CD4-positive, alpha-beta T cell (primary cell): ENCODE measurements at places on chromosomes 5 and 9.

GRCh38 chr5:168916852-168917251, 337.7 kb upstream of the PANK3 start:
- no peak overlapping the region for H3K4me3 ChIP-seq
- no peaks in the 10 kb centered on the region for H3K4me1 ChIP-seq
- H3K27me3 ChIP-seq = peaks cover 25% of the 10 kb centered on the region
- H3K36me3 ChIP-seq = no peaks in the 10 kb centered on the region

GRCh38 chr9:107102011-107102410, 181.1 kb upstream of the RAD23B start:
- H3K4me1 ChIP-seq = no peaks in the 10 kb centered on the region
- no peaks in the 10 kb centered on the region for H3K36me3 ChIP-seq
- H3K27me3 ChIP-seq = no peaks in the 10 kb centered on the region
- H3K27ac ChIP-seq = no peak overlapping the region

DNA sequence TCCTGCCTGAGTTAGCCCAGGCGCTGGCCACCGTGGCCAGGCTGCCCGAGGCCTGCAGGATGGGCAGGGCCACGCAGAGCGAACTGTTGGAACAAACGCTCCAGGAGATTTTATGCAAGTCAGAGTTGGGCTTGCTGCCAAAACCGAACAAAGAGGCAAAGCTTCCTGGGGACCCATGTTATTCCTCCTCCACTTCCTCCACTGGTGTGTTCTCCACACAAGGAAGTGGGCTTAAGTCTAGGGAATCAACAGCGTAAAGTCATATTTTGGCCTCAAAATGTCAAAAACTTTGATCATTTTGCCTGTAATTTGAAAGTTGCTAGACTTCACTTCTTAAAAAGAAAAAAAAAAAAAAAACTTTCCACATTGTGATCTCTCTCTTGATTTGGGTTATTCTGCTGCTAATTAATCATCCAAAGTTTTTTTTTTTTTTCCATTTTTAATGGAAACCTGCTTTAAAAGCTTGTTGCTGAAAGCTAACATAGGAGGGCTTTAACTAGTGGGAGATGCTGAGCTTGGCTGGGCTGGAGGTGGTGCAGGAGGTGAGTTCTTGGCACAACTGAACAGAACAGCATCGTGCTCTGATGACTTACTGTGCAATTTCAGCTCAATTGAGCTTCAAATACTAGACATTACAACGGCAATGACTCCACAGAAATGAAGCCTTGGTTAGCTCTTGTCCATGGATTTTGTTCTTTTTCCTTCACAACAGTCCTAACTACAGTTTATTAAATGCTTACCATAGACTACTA, 73.0 kb downstream of the PTPDC1 start:
- H3K36me3 ChIP-seq = no peaks in the 10 kb centered on the region
- H3K27ac ChIP-seq = no peak overlapping the region
- H3K27me3 ChIP-seq = no peaks in the 10 kb centered on the region
- peaks cover 14% of the 10 kb centered on the region for H3K4me1 ChIP-seq

DNA sequence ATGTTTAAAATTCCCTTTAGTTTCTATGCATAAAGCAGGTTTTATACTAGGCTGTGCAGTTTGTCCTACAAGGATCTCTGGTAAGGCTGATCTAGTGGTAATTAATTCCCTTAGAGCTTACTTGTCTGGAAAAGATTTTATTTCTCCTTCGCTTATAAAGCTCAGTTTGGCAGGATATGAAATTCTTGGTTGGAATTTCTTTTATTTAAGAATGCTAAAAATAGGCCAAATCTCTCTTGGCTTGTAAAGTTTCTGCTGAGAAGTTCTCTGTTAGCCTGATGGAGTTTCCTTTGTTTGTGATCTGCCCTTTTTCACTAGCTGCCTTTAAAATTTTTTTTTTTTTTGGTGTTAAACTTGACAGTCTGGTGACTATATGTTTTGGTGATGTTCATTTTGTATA, 237.1 kb upstream of the TLE4 start:
- no peaks in the 10 kb centered on the region for H3K27me3 ChIP-seq
- H3K27ac ChIP-seq = no peak overlapping the region
- no peak for DNase-seq
- no peaks in the 10 kb centered on the region for H3K36me3 ChIP-seq
- H3K4me1 ChIP-seq = no peaks in the 10 kb centered on the region

GRCh38 chr5:143245929-143246561, 157.4 kb downstream of the NR3C1 start:
- H3K27ac ChIP-seq = no peak overlapping the region
- H3K36me3 ChIP-seq = no peaks in the 10 kb centered on the region
- H3K4me3 ChIP-seq = no peak overlapping the region
- no peaks in the 10 kb centered on the region for H3K27me3 ChIP-seq
- no peak for DNase-seq
- no peaks in the 10 kb centered on the region for H3K4me1 ChIP-seq

- H3K4me1 ChIP-seq = no peaks in the 10 kb centered on the region
- DNase-seq = no peak
- H3K36me3 ChIP-seq = peaks cover 3% of the 10 kb centered on the region
- H3K27me3 ChIP-seq = no peaks in the 10 kb centered on the region
- no peak overlapping the region for H3K27ac ChIP-seq
- no peak overlapping the region for H3K4me3 ChIP-seq
Measured at GRCh38 chr5:126433701-126434100, 10.5 kb downstream of the GRAMD2B start.

- H3K36me3 ChIP-seq = no peaks in the 10 kb centered on the region
- no peak overlapping the region for H3K27ac ChIP-seq
- H3K27me3 ChIP-seq = peaks cover 4% of the 10 kb centered on the region
- no peak for DNase-seq
Measured at GRCh38 chr9:138062196-138062595, 184.6 kb downstream of the CACNA1B start.

DNA sequence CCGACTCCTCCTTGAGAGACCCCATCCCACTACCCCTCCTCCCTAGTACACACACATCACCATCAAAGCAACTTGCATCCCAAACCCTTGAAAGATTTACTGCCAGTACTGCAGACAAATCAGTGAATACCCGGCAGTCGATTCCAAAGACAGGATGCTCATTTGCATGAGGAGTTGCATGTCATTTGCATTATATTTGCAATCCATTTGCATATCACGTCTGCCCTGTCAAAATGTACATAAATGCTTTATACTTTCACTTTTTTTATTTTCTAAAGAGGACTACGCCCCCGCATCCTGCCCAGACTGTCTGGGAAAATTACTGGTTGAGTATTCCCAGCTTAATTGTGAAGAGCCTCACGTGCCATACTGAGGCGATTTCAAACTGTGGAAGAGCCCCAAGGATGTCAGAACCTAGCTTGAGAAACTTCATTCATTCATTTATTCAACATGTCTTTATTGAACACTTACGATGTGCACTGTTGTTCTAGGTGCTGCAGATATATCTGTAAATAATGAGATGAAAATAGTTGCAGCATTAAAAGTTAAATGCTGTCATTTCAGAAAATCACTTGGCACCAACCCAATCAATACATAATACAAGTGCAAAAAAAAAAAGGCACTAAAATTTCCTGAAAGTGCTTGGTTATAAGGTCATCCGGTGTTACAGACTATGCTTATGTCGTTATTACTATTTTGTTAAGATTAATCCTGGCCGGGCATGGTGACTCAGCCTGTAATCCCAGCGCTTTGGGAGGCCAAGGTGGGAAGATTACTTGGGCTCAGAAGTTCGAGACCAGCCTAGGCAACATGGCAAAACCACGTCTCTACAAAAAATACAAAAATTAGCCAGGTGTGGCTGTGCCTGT, 17.2 kb upstream of the SIL1 start:
- no peak overlapping the region for H3K4me3 ChIP-seq
- no peak for DNase-seq
- H3K27me3 ChIP-seq = no peaks in the 10 kb centered on the region
- H3K27ac ChIP-seq = no peak overlapping the region
- no peaks in the 10 kb centered on the region for H3K4me1 ChIP-seq

GRCh38 chr5:107319901-107320300, 350.8 kb downstream of the EFNA5 start:
- H3K27ac ChIP-seq = no peak overlapping the region
- H3K36me3 ChIP-seq = no peaks in the 10 kb centered on the region
- H3K4me3 ChIP-seq = no peak overlapping the region
- no peaks in the 10 kb centered on the region for H3K27me3 ChIP-seq

DNA sequence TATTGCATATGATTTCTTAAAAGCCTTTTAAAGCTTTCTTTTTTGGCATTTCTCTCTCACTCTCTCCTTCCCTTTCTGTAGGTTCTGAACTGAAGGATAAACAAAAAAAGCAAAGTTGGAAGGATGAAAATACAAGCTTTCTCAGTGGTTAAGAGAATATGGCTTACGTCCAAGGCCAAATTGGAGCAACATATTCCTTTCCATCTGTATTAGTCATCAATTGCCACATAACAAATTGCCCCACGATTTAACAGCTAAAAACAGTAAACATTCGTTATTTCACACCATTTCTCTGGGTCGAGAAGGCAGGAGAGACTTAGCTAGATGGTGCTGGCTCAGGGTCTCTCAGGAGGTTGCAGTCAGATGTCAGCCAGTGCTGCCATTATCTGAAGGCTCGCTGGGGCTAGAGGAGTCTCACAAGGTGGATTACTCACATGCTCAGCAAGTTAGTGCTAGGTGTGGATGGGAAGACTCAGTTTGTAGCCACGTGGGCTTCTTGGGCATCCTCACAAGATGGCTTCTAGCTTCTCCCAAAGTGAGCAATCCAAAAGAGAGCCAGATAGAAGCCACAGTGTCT, 2.0 kb upstream of the ROR2 start:
- peaks cover 37% of the 10 kb centered on the region for H3K27me3 ChIP-seq
- H3K36me3 ChIP-seq = no peaks in the 10 kb centered on the region
- H3K4me1 ChIP-seq = peaks cover 14% of the 10 kb centered on the region
- H3K4me3 ChIP-seq = no peak overlapping the region

DNA sequence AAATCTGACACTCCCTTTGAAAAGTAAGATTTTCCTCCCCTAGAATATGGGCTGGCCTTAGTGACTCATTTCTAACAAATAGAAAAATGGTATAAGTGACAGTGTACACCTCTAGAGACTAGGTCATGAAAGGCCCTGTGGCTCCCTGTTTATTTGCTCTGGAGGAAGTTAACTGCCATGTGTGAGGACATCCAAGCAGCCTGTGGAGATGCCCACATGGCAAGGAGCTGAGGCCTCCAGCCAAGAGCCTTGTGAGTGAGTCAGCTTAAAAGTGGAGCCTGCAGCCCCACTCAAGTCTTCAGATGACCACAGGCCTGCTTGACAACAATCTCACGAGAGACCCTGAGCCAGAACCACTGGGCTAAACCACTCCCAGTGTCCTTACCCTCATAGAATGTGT, 128.1 kb upstream of the LHFPL2 start:
- H3K4me3 ChIP-seq = no peak overlapping the region
- H3K36me3 ChIP-seq = peaks cover 5% of the 10 kb centered on the region
- H3K4me1 ChIP-seq = no peaks in the 10 kb centered on the region
- no peaks in the 10 kb centered on the region for H3K27me3 ChIP-seq

DNA sequence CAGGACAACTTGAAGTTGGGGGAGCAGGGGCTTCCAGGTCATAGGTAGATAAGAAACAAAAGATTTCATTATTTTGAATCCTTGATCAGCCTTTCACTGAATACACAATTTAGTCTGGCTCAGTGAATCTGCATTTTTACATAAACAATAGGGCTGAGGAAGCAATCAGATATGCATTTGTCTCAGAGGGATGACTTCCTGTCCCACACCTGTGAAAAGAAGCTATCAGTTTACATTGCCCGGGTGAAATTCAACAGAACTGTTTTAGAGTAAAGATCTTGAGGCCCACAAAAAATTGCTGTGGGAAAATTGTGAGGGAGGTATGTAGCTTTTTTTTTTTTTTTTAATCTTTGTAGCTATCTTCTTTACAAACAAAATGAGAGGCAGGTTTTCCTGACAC, 38.3 kb downstream of the DNAJB5 start:
- no peaks in the 10 kb centered on the region for H3K4me1 ChIP-seq
- H3K4me3 ChIP-seq = no peak overlapping the region
- H3K27me3 ChIP-seq = no peaks in the 10 kb centered on the region
- H3K36me3 ChIP-seq = no peaks in the 10 kb centered on the region
- DNase-seq = no peak
- no peak overlapping the region for H3K27ac ChIP-seq

GRCh38 chr5:174056064-174056847, 10.8 kb downstream of the NSG2 start:
- H3K36me3 ChIP-seq = no peaks in the 10 kb centered on the region
- H3K27ac ChIP-seq = no peak overlapping the region
- no peak for DNase-seq
- no peaks in the 10 kb centered on the region for H3K4me1 ChIP-seq

- H3K27ac ChIP-seq = no peak overlapping the region
- peaks cover 3% of the 10 kb centered on the region for H3K4me1 ChIP-seq
- no peaks in the 10 kb centered on the region for H3K36me3 ChIP-seq
- H3K27me3 ChIP-seq = no peaks in the 10 kb centered on the region
- H3K4me3 ChIP-seq = no peak overlapping the region
- DNase-seq = no peak
Measured at GRCh38 chr9:89679581-89679980, 74.8 kb downstream of the GADD45G start.

DNA sequence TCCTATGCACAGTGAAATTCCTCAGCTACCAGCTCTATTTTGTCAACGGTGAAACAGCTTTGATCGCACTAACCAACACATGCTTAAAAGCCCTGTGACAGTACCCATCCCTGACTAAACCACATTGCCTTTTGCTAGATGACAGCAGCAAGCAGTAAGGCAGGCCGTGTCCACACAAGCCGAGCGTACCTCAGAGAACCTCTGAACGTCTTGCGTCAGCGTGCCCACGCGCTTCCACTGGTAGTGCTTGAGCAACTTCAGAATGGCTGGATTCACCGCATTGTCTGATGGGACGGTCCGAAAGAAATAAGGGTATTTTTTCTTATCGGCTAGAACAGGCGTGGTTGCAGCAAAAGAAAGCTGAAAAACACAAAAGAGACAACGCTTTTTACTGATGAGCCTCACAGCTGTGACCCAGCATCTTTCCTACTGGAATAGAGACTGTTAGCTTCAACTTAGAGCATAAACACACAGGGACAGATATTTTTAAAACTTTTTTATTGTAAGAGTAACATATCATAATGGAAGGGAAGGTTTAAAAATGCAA, 167.0 kb downstream of the GABBR2 start:
- no peak overlapping the region for H3K4me3 ChIP-seq
- H3K27me3 ChIP-seq = peaks cover 5% of the 10 kb centered on the region
- H3K36me3 ChIP-seq = no peaks in the 10 kb centered on the region
- no peak overlapping the region for H3K27ac ChIP-seq
- H3K4me1 ChIP-seq = no peaks in the 10 kb centered on the region

GRCh38 chr9:113311961-113312360, 8.8 kb upstream of the RNF183 start:
- H3K4me1 ChIP-seq = no peaks in the 10 kb centered on the region
- H3K36me3 ChIP-seq = no peaks in the 10 kb centered on the region
- H3K4me3 ChIP-seq = no peak overlapping the region
- DNase-seq = no peak
- no peak overlapping the region for H3K27ac ChIP-seq

- peaks cover 6% of the 10 kb centered on the region for H3K4me1 ChIP-seq
- no peaks in the 10 kb centered on the region for H3K36me3 ChIP-seq
- peaks cover 51% of the 10 kb centered on the region for H3K27me3 ChIP-seq
- DNase-seq = no peak
Measured at GRCh38 chr9:126631254-126631653, 17.5 kb downstream of the LMX1B start.
